NCI-H524 treated with DMSO at 0.1 percent for 48 hours (cell line): ENCODE measurements at places on chromosomes 7 and 10.

GRCh38 chr10:6473430-6473829 is 106.6 kb downstream of the PRKCQ start:
- no peak for DNase-seq

- no peak for DNase-seq
These were observed 58.6 kb upstream of the SLC26A5 start for GRCh38 chr7:103504505-103505135.

GRCh38 chr10:113264333-113265131 is 288.3 kb upstream of the HABP2 start:
- DNase-seq: no peak

DNA sequence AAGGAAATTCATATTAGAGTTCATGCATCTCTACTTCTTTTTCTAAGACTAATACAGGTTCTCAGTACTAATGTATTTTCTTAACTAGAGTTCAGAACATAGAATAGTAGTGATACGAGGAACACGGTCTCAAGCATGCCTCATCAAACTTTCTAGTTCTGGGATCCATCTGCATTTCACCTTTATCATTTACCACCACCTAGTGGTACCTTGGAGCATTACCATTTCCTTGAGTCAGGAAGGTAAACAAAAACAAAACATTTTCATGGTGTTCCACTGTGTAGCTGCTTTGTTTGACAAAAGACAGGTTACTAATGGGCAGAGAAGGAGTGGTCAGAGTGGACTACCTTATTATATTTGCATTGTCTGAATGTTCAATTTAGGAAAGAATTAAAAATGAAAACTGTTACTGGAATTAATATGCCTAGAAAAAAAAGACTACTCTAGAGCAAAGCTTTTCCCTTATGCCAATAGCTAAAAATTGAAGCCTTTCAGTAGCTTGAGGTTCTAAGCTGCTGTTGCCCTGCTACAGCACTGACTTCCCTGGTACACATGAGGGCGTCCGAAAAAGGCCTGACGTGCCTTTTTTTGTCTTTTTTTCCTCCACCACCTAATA is 44.5 kb downstream of the STARD3NL start:
- no peak for DNase-seq
